ENCODE measurements at places on chromosomes 3 and 15.

DNA sequence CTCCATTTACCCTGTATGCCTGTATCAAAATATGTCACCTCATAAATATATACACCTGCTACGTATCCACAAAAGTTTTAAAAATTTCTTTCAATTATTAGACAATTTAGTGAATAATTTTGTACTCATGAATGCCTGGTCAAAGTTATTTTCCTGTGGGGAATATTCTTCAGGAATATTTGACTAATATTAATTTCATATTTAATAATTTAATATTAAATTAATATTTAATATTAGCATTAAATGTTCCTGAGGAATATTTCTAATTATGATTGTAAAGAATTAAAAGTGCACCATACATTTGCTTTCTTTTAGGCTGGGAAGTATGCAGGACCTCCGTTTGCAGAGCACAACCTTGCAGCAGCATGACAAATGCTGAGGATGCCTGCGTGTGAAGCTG lies 422.7 kb downstream of the C3orf38 start:
- no peak for DNase-seq

DNA sequence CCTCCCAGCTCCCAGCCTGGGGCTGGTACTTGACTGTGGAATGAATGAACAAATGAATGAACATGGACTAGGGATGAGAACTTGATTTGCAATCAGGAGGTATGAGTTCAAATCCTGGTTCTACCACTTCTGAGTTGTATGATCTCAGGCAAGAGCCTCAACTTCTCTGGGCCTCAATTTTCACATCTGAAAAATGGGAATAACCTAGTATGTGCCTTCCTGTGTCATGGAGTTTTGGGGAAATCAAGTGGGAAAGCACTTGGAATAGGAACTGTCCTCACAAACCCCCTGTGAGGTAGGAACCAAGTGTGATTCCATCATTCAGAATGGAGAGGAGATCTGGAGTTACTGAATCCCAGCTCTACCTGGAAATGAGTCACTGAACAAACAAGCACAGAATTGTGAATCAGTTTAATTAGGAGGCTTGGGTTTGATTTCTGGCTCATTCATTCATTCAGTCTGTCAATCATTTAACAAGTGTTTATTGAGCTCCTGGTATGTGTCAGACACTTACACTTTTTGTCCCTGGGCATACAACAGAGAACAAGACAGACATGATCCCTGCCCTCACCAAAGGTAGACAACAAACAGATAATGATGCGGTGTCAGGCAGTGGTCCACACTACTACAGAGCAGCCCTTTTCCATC lies 29.7 kb downstream of the DNASE1L3 start:
- no peak for DNase-seq

DNA sequence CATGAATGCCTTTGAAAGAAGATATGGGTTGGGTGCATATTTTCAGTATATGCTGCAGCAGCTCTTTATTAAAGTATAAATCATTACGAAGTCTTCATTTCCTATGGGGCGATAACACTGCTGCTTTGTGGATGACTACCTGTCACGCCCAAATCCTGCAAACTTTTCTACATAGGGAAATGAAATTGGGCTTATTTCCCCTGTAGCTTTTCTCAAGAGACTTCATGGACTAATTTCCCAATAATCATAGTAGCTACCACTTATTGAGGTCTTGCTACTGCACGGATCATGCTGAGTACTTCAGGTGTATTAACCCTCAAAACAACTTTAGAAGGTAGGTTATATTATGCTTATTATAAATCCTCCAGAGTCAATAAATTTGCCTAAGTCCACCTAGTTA lies 8.0 kb downstream of the TGFBR2 start:
- DNase-seq: no peak

GRCh38 chr3:51967384-51968169 lies at the start of gene PCBP4:
Gene PCBP4, minus strand, starts transcription at chr3:51967454. Its CDS starts 6,214 bp downstream, at chr3:51961240.
- no peak for DNase-seq

- no peak for DNase-seq
Observed at GRCh38 chr3:127734181-127734720, 61.5 kb downstream of the ABTB1 start.

GRCh38 chr15:64695561-64695992 lies 79.8 kb downstream of the RBPMS2 start:
- no peak for DNase-seq

DNA sequence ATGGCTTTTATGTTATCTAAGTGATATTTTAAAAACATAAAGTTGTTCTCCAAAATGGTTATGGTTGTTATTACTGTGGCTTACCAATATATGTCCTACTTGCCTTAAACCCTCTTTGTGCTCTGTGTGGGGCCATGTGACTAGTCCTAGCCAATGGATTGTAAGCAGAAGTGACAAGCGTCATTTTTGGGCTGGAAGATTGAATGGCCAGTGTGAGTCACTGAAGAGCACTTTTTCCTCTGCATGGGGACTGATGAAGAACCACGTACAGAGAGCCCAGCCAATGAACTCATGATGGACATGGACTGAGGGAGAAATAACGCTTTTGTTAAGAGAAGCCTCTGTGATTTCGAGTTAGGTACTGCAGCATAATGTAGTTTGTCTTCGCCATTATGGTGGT lies 332.7 kb downstream of the EDEM1 start:
- no peak for DNase-seq

DNA sequence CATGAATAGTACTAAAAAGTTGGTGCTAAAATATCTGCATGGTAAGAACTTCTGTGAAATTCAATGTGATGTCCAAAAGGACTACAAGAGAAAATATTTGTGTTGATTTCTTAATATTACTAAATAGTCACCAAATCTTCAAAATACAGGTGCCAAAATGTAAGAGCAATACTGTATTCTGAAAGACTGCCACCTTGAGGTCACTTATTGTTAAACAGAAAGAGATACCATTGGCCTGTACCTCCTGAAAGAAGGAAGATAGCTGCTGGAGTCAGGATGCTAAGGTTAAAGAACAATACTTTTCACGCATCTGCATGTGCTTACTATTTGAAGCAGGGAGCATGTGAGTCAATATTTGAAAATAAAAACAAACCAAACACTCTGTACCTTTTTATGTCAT lies 72.0 kb upstream of the LSAMP start:
- no peak for DNase-seq

- no peak for DNase-seq
Observed at GRCh38 chr3:16136055-16136454, 38.4 kb upstream of the GALNT15 start.

- DNase-seq: no peak
Observed at GRCh38 chr3:108136561-108137459, 46.0 kb upstream of the CD47 start.

GRCh38 chr15:100191161-100191560 lies 150.6 kb downstream of the ADAMTS17 start:
- DNase-seq: no peak

DNA sequence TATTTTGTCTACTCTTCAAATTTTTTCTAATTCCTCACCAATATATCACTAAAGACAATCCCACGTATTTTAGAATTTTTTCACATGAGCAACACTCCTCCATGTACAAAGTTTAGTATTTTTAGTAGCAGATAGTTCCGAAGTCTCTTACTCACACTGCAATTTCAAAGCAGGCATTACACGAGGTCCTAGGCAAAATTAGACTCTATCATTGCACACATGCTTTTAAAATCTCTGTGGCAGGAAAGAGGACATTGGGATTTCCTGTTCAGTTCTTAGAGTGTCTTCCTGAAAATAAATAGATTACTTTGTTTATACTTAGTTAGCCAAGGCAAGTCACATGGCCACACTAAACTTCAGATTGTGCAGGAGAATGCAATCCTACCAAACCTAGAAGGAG lies 847.7 kb downstream of the ROBO2 start:
- DNase-seq: no peak

GRCh38 chr3:156781310-156782230 lies 44.6 kb upstream of the LEKR1 start:
- no peak for DNase-seq

GRCh38 chr3:64809086-64809485 lies 121.3 kb upstream of the ADAMTS9 start:
- DNase-seq: no peak

GRCh38 chr3:12729051-12729651 lies 29.9 kb downstream of the TMEM40 start:
- DNase-seq: no peak

- no peak for DNase-seq
Observed at GRCh38 chr3:140219291-140219690, 284.3 kb downstream of the CLSTN2 start.

DNA sequence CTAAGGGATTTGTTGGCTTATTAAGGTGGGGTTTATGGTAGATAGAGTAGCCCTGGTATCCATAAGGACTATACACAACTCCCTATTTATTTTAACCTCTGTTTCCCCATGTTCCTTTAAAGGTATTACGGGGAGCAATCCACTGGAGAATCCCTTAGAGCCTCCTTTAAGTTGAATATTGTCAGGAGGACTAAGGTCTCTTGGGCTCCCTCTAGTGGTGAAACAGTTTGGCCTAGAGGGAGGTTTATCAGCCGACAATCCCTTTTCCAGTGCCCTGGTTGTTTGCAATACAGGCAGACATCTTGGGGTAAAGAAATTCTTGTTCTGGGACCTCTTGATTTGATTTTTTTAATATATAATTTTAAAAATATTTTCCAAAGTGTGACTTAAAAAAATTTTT lies 12.9 kb downstream of the OPA1 start:
- peak; percentile 11 for DNase-seq

DNA sequence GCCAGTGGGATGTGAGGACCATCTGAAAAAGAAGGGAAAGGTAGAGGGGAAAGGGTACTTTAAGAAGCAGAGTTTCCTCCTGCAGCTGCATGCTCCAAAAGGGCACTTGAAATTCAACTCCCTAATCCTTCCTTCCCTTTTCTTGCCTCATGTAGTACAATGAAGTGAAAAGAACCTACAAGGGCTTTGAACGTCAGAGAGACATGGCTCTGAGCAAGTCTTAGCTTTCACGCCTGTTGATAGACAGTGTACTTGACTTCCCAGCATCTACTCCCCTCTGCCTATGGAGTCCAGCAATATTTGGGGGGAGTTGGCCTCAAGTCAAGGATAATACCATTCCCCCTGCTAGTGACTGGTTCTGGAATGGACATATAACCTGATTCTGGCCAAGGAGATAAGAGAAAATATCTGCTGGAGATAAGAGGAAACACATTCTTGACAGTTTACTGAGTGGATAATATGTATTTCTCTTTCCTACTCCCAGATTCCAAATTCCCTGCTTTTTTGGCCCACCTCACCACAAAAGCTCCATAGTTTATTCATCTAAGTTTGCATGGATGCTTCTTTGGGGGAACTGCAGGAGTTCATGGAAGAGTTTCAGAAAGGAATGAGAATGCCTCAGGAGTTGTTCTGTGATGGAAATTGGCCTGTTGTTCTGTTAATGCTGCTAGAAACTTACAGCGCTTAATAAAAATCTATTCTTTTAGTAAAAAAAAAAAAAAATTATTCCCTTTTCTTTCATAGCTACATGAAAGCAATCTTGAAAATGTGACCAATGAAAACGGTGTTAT lies 193.0 kb upstream of the TPM1 start:
- no peak for DNase-seq

DNA sequence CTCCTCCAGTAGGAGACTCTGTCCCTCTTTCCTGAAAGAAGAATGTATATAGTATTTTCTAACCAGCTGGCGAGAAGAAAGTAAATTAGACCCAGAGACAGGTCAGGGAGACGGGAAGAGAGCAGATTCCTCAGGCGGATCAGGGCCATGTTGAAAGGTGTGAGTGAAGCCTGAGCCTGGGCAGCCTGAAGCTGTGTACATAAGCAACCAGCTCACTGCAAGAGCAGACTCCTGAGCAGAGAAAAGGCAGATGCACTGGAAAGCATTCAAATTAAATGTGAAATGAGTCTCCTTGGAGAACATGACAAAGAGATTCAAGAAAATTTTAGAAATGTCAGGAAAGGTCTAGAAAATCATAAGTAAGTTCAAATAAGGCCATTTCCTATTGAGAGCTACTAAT lies 165.8 kb downstream of the GOLIM4 start:
- DNase-seq: no peak

GRCh38 chr3:124694486-124694885 lies 35.8 kb upstream of the UMPS start:
- DNase-seq: no peak

DNA sequence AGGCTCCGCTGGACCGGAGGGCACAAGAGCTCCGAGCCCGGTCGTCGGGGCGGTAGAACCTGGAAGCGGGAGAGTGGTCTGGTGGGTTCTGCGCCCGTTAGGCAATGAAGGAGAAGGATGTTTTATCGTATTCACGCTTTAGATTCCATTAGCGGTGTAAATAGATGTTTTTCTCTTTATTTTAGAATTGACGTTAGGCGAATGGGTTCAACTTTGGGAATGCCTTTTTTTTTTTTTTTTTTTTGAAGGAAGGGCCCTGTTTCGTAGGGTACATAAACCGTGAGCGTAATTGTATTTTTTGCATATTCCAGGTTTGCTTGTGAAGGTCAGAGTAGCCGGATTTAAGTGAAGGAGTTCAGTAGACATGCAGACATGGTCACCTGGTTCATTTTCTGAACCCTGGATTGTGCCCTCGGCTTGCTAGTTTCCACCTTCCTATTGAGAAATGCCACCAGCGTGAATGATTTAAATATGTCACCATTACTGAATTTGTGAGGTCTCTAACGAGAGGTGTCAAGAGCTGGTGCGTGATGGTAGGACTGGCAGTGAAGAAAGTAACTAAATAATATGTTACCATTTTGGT lies 808 bp downstream of the RBM6 start:
- no peak for DNase-seq

DNA sequence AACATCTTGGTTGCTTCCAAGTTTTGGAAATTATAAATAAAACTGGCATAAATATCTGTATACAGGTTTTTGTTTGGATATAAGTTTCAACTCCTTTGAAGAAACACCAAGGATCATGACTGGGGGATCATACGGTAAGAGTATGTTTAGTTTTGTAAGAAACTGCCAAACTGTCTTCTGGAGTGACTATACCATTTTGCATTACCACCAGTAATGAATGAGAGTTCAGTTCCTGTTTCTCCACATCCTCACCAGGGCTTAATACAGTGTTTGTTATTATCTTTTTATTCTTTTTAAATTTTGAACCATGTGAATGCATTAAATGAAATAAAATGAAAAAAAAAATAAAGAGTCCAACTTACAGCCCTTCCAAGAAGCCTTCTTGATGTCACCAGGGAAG lies 3.7 kb upstream of the ANKUB1 start:
- no peak for DNase-seq

DNA sequence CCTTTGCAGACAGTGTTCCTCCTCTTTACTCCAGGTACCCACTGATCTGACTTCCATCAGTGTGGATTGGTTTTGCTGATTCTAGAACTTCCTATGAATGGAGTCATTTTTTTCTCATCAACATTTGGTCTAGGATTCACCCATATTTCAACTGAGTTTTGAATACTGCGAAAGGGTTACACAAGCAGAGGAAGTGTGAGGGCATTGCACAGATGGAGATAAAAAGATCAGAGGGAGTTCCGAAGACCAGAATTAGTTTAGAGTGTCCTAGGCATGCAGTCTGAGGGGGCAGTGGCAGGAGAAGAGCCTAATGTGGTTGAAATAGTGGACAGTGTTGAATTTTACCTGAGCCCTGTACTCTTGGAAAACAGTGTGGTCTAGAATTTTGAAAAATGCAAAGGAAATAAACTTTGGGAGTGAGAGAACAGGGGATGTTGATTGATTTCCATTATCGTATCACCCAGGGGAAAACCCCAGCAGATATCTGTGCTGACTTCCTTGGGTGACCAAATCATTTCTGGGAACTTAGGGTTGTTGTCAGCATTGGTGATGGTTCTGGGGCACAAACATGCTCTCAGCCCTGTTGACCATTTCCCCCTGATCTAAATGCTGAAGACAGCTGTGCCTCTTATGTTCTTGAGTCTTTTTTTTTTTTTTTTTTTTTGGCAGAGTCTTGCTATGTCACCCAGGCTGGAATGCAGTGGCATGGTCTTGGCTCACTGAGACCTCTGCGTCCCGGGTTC lies 327.4 kb upstream of the LRRFIP2 start:
- DNase-seq: no peak

Data from activated CD8-positive, alpha-beta memory T cell treated with anti-CD3 and anti-CD28 coated beads for 1 hour (primary cell).